T1000 (cell line): ENCODE measurements at places on chromosomes 5 and 9.

DNA sequence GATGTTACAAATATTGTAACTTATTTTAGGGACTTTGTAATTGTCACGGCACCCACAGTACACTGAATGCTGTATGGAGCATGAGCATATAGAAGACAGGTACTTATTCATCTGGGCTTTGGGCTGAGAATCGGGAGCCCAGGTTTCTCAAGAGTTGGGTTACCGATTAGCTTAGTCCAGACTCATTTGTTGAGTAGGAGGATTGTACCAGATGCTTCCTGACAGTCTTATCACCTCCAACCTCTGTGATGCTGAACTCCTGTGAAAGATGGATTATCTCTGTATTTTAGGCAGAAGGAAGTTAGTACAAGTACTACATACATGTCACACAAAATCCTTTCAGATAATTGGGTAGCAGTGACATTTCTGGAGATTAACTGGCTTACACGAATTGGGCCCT lies 79.2 kb downstream of the SV2C start:
- DNase-seq: no peak

DNA sequence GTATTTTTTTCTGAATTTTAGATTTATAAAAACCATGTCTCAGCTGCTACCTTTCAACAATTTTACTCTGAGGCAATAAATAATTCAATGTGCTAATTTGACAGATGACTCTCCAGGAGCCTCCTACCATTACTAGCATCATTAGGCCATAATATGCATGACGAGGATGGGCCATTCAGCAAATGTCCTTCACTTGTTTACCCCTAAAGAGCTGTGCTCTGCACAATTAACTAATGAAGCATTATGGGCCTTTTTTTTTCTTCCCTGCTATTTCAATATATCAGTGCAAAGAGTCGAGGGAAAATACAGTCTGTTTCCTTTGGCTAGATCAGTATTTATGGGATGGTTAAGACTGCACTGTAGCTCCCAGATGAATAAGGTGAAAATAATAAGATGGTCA lies 627.2 kb downstream of the ISL1 start:
- DNase-seq: no peak

GRCh38 chr5:171369056-171369455 lies 18.6 kb upstream of the NPM1 start:
- DNase-seq: no peak

DNA sequence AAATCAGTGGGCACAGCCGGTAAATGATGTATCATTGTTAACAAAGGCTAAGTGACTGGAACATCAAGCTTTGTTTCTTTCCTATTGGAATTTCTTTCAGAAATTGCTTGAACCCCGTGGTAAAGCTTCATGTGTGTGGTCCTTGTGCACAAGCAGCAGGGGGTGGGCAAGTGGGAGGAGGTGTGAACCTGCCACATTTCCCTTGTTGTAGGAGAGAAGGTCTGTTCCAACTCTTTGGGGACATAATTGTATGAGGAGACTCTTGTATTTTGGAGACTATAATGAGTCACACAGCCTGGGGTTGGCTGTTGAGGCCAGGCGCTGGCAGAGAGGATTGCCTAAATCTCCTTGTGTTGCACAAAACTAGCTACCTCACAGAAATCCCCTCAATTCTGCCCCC lies 620.5 kb downstream of the IRX1 start:
- no peak for DNase-seq

DNA sequence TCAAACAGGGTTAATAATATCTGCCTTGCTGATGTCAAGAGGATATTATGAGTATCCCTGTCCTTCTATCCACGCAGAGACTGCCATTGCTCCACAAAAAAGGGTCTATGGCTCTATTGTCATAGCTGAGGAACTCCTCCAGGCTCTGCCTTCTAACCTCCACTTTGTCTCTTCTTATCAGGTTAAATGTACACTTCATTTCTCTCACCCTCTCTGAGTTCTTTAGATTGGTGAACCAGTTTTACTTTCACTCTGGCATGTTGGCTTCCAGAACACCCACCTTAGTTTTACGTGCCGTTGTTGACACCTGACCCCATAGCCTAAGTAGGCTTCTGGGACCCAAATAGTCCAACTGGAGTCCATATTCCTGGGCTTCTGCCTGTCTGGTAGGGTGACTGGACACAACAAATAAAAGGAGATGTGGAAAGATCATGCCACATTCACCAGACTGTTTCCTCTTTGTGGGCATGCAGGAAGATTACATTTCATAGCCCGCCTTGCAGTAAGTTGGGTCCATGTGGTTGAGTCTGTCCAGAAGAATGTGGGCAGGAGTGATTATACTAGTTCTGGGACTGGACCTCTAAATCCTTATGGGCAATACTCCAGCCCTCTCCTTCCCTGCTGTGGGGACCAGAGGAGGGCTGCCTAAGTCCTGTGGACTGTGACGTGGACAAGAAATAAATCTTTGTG lies 350.4 kb upstream of the CLINT1 start:
- no peak for DNase-seq

GRCh38 chr9:116191576-116192415 lies 38.2 kb downstream of the PAPPA start:
- no peak for DNase-seq

- DNase-seq: no peak
These were observed 71.7 kb upstream of the KLF9 start for GRCh38 chr9:70486127-70486526.

DNA sequence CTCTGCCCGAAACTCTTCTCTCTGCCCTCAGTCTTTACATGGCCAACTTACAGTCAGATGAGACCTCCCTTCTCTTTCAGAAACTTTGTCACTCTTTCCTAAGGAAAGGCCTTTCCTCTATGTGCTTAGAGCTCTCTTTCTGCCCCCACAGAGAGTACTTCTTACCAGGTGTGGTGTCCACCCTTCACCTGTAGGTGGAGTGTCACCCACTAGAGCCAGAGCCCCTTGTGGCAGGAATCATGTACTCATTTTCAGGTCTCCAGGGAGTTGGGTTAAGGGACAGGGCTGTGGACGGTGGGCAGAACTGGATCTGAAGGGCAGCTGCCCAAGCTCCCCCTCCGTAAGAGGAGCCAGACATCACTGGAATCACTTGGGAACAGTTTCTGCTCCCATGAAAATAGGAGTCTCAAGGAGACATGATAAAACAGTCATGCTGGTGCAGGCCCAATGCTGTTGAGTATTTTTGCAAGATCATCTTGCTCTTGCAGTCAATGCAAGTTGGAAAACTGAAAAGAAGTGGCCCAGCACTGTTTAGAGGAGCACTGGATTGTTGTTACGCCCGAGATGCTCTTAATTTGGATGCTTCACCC lies 436.7 kb downstream of the ZSWIM6 start:
- no peak for DNase-seq

DNA sequence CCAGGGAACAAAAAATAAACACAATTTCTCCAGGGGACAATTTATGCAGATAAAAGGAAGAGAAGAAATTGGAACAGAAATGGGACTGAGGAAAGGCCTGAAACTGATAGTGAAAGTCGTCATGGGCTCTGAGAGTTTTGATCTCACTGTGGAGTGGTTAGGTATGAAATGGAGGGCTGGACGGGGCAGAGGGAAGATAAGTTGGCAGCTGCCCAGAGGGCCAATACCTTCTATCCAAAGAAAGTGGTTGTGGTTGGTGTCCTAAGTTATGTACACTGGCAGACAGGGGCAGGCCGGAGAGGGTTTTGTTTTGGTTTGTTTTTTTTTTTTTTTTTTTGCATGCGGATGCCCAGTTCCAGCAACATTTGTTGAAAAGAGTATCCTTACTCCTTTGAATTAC lies 46.1 kb downstream of the ZNF618 start:
- no peak for DNase-seq

DNA sequence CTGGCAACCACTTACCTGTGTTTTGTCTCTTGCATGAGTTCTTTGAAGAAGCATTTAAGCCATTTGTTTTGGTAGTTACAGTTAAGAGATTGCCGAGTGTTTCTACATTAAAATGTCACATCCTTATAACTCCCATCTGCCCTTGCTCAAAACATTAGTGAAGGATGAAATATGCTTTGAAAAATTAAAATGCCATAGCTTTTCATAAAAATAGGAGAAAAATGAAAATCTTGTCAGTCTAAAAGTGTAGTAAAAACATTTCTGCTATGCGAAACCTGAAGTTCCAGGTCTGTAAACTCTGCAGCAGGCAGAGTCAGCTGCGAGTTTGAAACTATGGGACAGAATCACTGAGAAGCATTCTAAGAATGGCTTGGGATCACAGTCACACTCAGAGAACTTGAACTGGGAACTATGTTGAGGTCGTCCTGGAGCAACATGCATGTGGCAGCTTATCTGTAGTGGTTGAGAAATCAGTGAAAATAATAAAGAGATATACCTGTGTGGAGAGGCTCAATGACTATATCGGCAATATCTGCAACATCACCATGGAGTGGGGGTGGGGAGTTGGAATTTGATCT lies 67.4 kb downstream of the RASGRF2 start:
- no peak for DNase-seq

DNA sequence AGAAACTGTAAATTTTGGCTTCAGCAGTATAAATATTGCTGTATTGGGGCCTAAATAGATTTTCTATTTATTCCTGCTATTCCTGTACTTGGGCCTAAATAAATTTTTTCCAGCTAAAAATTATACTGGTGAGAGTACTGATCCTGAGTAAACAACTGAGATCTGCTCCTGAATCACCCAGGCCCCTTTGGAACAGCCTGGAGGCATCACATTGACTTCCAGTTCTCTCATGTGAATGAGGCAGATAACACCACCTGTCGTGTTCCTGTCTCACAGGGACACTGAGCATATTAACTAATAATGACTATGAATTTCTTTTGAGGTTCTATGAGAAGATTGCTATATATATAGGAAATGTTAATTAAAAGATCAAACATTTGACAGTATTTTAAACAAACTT lies 119.5 kb upstream of the PLCXD3 start:
- no peak for DNase-seq

- DNase-seq: peak; percentile 61
These were observed 31.8 kb upstream of the ORM1 start for GRCh38 chr9:114291064-114291474.

DNA sequence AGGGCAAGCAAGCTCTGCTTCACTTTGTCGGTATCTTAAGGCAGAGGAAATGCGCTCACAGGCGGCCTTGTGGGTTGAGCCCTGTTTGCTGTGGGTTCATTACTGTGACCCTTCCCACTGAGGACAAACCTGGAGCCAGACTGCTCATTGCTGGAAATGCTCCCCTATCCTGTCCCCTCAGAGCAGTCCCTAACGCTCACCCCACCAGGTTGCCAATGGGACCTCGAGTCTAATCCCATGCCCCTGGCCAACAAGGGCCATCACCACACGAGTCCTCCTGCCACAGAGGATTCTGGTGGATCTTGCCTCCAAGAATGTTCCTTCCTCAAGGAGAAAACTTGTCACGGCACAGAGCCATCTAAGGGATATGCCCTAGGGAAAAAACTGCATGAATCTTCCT lies 14.6 kb downstream of the IPPK start:
- no peak for DNase-seq

DNA sequence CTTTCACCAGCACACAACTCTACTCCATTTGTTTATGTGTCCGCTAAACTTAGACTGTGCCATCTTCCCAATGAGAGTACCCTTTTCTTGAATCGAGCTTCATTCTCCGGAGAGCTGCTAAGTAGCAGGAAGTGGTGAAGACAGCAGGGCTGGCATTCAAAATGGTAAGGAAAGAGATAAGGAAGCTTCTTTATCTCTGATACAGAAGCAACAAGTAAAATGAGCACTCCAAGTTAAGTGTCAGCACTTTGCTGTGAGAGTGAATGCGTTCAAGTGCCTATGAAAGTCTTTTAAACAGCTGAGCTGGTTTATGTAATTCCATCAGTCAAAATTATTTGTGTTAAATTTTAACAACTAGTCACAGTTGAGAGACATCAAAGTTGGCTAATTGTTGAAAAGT lies 386.8 kb upstream of the PTPRD start:
- DNase-seq: no peak

DNA sequence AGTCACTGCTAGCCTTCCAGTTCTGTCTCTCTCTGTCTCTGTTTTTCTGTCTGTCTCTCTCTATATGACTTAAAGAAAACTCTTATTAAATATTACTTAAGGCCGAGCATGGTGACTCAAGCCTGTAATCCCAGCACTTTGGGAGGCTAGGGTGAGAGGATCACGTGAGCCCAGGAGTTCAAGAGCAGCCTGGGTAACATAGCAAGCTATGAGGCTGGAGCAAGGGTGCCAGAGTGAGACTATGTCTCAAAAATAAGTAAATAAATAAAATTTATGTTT lies 1.7 kb upstream of the GBGT1 start:
- DNase-seq: no peak

DNA sequence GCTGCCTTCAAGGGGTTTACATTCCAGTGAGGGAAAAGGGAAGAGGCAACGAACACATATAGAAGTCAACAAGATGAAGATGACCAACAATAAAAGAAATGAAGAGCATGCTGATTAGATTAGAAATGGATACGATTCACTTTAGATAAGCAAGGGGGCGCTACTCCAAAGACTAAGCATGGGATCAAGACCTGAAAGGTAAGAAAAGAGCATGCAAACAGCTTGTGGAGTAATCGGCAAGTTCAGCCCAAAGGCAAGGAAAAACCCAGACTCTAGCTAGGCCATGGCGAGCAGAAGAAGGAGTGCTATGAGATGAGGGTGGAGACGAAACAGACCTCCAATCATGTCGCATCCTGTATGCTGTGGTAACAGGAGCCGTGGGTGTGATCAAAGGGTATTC lies 124.4 kb downstream of the FANCC start:
- no peak for DNase-seq

DNA sequence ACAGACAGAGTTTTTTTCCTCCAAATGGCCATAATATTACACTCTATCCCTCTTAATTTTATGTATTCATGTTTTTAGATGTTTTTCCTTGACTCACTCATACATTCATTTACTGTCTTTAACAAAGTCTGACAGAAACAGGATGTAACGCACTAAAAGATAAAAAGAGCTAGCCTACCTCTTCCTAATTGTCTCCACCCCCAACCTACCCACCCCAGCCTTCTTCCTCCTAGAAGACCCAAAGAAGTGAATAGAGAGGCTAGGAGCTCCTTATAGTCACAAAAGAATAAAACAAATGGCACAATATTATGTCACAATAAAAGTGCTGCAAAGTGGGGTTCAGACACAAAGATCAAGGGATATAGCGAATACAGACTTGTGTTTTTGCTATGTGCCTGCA lies 719 bp downstream of the NOL8 start:
- DNase-seq: no peak

GRCh38 chr9:109414125-109414785 lies 83.9 kb downstream of the PTPN3 start:
- DNase-seq: no peak

DNA sequence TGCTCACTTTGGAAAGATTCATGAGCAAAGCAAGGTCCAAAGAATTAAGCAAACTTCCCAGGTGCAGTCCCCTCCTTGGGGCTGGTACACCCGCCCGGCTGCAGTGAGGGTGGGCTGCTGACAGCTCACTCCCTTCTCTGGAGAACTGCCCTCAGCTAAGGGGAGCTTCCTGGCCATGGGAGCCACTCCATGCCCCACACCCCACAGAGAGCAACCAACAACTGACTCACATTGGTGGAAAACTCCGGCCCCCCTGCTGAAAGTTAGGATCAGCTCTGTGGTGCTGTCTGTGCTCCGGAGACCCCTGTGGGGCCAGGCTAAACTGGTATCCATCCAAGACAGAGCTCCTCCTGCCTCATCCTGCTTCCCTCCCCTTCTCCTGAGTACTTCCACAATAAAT lies 223.0 kb downstream of the GABBR2 start:
- DNase-seq: no peak

- DNase-seq: no peak
These were observed 322.8 kb downstream of the SLF1 start for GRCh38 chr5:94941122-94941755.

- no peak for DNase-seq
These were observed 7.2 kb upstream of the PSD2 start for GRCh38 chr5:139788294-139788910.
